ENCODE measurements at places on chromosomes 16 and 17.

- H3K27me3 ChIP-seq = no peaks in the 10 kb centered on the region
- peaks cover 16% of the 10 kb centered on the region for H3K36me3 ChIP-seq
- no peaks in the 10 kb centered on the region for H3K4me1 ChIP-seq
- H3K27ac ChIP-seq = no peak overlapping the region
- no peak overlapping the region for H3K4me3 ChIP-seq
These were observed 146.4 kb upstream of the CHMP6 start for GRCh38 chr17:80845069-80845862.

DNA sequence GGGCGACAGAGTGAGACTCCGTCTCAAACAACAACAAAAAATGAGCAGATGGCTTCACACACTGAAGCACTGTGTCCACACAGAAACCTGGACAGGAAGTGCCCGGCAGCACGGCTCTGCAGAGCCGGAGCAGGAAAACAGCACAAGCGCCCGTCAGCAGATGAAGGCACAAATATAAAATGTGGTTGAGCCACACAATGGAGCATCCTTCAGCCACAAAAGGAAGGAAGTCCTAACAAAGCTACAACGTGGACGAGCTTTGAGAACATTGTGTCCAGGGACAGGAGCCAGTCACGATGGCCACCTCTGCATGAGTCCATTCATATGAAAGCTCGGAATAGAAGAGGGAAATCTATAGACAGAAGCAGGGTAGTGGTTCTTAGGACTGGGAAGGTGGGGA, 15.7 kb downstream of the RHBDF2 start:
- no peak overlapping the region for H3K27ac ChIP-seq
- H3K4me3 ChIP-seq = no peak overlapping the region
- no peaks in the 10 kb centered on the region for H3K36me3 ChIP-seq
- no peaks in the 10 kb centered on the region for H3K4me1 ChIP-seq

DNA sequence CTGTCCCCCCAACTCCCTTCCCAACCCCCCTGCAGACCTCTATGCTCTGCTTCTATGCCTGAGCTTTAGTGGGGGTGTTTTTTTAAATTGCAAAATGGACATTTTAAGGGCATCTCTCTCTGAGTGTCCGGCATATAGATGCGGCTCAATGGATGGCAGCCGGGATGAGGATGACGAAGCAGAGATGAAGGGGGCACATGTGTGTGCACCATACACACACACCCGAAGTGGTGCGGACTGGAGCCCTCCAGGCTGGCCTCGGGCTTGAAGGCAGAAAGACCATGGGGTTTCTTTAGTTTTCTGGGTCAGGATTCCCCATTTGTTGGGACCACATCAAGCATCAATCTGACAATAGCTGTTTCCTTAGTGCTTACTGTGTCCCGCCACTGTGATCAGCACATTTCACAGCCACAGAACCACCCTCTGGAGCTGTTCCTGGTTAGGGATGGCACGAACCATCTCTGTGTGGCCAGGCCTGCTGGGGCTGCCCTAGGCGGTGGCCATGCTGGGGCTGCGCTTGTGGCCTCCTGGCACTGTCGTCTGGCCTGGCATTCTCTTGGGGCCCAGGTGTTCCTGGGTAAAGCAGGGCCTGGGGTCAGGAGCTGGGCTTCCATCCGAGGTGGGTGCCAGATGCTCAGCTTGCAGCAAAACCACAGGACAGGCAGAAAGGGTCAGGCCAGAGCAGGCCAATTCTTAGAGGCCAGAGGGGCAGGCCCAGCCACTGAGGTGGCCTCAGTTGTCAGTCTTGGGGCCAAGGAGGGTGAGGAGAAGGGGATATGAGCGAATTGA, 49.9 kb downstream of the NT5M start:
- H3K4me1 ChIP-seq = no peaks in the 10 kb centered on the region
- DNase-seq = no peak
- no peaks in the 10 kb centered on the region for H3K36me3 ChIP-seq

DNA sequence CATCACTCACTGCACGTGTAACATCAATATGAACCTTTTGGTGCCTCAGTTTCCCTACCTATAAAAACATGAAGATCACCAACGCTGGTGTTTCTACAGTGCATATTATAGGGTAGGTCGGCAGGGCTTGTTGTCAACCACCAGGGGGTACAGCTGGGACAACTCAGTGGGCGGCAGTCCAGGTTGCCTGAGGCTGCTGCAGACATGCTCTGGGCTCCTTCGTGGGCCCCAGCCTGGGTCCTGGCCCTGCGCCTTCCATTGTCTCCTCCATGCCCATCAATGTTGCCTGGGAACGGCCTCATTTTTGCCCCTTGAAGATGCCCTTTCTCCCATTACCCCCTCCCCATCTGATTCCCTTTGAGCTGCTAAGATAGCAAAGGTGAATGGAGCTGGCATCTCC, 89.8 kb downstream of the GSG1L start:
- no peaks in the 10 kb centered on the region for H3K36me3 ChIP-seq
- no peak overlapping the region for H3K27ac ChIP-seq
- no peak for DNase-seq
- H3K27me3 ChIP-seq = no peaks in the 10 kb centered on the region
- H3K4me3 ChIP-seq = no peak overlapping the region
- H3K4me1 ChIP-seq = no peaks in the 10 kb centered on the region

- H3K27ac ChIP-seq = peak overlapping the region; percentile 95
- H3K27me3 ChIP-seq = no peaks in the 10 kb centered on the region
- peak overlapping the region; percentile 5 for H3K4me3 ChIP-seq
- H3K36me3 ChIP-seq = no peaks in the 10 kb centered on the region
- peaks cover 43% of the 10 kb centered on the region for H3K4me1 ChIP-seq
These were observed 10.8 kb upstream of the BCAR1 start for GRCh38 chr16:75262104-75262799.

DNA sequence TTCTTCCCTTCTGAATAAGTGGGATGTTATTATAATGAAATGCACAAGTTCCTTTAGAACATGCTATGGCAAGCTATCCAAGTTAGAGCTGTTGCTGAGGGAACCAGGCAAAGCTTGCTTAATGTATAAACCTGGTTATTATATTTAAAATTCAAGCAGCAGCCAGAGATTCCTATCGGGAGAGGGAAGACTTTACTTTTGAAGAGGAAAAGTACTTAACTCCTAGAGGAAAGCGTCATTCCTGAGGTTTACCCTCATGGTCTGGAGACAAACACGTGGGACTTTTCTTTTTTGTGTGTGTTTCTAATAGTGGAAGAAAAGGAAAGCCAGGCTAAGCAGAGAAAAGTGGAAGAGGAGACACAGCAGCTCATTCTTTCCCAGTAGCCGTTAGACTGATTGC, 39.9 kb upstream of the MYH10 start:
- peak overlapping the region; percentile 95 for H3K27ac ChIP-seq
- DNase-seq = no peak
- H3K36me3 ChIP-seq = no peaks in the 10 kb centered on the region
- H3K4me1 ChIP-seq = peaks cover 48% of the 10 kb centered on the region
- H3K27me3 ChIP-seq = no peaks in the 10 kb centered on the region

DNA sequence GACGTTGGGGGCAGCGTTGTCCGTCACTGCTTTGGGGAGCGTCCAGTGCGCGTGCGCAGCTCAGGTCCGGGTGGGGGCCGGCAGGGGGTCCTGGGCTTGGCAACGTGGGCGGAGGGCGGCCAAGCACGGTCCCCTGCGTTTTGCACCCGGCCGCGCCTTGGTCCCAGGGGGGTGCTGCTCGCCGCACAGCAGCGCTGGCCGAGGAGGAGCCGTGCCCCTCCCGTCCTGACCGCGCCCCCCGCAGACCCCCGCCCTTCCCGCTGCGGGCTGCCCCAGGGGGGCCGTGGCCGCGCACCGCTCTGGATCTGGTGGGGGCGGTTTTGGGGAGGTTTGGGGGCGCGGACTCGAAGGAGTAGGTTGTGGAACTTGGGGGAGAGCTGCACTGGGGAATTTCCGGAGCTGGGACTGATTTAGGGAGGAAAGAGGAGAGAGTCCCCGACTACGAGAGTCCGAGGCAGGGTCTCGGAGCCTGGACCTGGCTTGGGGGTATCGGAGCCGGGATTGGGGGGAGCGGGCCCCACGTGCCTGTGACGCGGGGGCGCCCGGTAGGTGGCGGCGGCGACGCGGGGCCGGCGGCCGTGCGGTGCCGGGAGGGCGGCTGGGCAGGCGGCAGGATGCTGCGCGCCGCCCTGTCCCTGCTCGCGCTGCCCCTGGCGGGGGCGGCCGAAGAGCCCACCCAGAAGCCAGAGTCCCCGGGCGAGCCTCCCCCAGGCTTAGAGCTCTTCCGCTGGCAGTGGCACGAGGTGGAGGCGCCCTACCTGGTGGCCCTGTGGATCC, at the start of gene SLC9A5:
SLC9A5 (plus strand) TSS at position 579 of the 777 bp plus-strand sequence; CDS start at position 615, 36 bp downstream.
- peaks cover 28% of the 10 kb centered on the region for H3K4me1 ChIP-seq
- H3K27me3 ChIP-seq = peaks cover 6% of the 10 kb centered on the region
- peak within 1 kb of the TSS; percentile 40 for H3K27ac ChIP-seq
- no peaks in the 10 kb centered on the region for H3K36me3 ChIP-seq
- DNase-seq = no peak

DNA sequence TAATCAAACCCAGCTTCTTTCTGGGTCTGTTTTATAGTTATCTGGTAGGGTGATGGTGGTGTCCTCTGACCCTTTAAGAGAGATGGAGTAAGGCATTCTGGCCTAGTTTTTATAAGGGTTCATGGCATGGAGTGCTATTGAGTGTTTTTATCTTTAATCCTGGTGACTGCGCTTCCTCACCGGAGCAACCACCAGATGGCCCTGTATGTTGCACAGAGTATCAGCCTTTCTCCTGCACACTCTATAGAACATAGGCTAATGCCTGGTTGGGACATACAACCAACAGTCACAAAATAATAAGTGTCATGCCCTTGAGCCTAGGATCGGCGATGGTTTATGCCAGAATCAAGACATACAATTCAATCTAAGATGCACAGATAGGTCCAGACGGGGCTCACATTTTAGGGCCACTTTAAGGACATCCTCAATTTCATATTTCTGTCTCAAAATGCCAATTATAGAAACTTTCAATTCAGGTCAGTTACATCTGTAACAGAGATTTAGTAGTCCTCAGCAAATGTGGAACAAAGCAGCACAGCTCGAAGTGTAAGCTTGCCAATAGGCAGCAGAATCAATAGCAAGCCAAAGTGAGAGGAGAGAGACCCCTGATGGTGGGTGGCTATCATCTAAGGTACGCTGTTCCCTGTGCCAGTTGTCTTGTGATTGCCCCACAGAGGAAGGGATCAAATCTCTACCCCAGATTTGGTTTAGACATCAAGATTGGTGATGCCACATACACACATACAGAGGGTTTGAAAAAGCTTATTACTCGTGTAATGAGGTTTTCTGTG, 37.2 kb upstream of the HOXB9 start:
- no peaks in the 10 kb centered on the region for H3K36me3 ChIP-seq
- DNase-seq = no peak
- H3K4me3 ChIP-seq = no peak overlapping the region
- no peaks in the 10 kb centered on the region for H3K4me1 ChIP-seq
- H3K27me3 ChIP-seq = peaks cover 3% of the 10 kb centered on the region

- no peak overlapping the region for H3K4me3 ChIP-seq
- H3K27ac ChIP-seq = no peak overlapping the region
- no peak for DNase-seq
- no peaks in the 10 kb centered on the region for H3K27me3 ChIP-seq
- H3K36me3 ChIP-seq = no peaks in the 10 kb centered on the region
These were observed 67.9 kb downstream of the ATP2C2 start for GRCh38 chr16:84436196-84436595.
